PC-9 (cell line): ENCODE measurements at places on chromosomes 7 and 10.

DNA sequence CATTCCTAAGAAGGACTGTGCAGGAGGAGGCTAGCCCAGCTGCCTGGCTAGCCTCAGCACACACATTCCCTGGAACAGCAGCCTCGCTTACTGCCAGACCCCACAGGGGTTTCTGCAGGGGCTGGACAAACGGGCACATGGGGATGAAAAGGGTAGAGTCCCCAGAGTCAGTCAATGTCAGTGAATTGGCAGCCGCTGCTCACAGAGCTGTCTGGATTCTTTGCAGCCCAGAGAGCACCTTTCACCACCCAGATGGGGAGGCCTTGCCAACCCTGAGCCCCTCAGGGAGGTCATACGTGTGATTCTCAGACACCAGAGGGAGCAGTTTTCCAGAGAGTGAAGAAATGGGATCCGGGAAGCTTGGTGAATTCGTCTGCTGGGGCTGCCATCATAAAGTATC lies 143.3 kb downstream of the KCNMA1 start:
- DNase-seq = no peak

- DNase-seq = no peak
Observed at GRCh38 chr10:86830043-86830591, 73.7 kb downstream of the BMPR1A start.

- DNase-seq = peak; percentile 3
Observed at GRCh38 chr7:22841954-22842353, 19.3 kb upstream of the TOMM7 start.

GRCh38 chr7:49333180-49333881 lies 409.0 kb downstream of the CDC14C start:
- DNase-seq = no peak

GRCh38 chr10:60099998-60100747 lies 193.8 kb upstream of the CCDC6 start:
- DNase-seq = peak; percentile 59
